ENCODE measurements at places on chromosomes 2 and 18.

DNA sequence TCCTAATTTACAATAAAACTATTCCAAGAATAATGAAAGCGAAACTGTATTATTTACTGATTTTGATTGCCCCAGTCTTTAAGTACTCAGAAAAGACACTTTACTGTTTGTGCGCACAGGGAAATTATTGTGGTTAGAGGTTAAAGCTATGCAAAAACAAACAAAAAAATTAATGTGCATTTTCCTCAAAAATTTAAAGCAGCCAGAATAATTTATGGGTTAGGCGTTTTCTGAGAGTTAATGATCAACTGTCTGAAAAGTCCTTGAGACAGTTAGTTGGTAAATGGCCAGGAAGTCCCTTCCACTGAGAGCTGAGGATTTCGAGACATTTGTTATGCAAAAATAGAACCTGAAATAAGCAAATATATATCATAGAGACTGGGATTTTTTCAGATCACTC is 143.3 kb downstream of the IRS1 start:
- DNase-seq = no peak

- DNase-seq = no peak
Observed at GRCh38 chr2:214593727-214594126, 182.9 kb downstream of the VWC2L start.

DNA sequence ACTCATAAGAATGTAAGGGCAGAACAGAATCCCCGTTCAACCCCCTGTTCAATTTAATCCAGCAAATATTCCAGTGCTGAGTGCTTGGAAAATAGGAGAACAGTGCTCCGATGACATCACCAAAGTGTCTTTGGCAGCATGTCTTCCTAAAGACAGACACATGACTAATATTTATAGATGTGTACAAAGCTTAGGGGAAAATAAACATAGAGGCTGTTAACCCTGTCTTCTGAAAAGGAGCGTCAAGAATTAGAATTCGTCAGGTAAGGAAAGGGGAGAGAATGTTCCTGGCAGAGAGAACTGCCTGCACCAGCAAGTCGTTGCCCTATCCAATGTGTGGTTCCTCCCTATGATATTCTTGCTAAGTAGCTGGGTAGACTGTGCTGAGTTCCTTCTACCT is 72.7 kb downstream of the PLB1 start:
- DNase-seq = no peak

DNA sequence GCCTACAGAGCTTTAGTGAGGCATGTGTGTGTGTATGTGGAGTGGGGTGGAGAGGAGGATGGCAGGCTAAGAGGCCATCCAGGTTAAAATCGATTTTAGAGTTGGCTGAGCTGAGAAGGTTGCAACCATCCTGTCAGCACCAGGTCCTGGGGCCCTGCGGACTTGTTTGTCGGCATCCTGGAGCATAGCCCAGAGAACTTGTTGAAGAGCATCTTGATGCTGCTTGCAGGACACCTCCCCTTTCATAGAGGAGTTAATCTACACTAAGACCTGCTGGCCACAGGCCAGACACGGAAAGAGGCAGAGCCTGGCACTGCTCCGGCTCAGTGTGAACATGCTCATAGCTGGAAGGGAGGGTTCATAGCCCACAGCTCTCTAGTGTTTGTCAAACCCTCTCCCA is 72.1 kb upstream of the RGPD5 start:
- peak; percentile 72 for DNase-seq

GRCh38 chr2:232843834-232844233 is 26.2 kb upstream of the SNORC start:
- DNase-seq = no peak

Measured in right lobe of liver (tissue), 6 donors.